ENCODE measurements at places on chromosomes 2 and 18. TPM values are rescaled to one million over a fixed set of nuclear protein-coding genes. Genes with fewer than 3 reads are reported as not detected.

Gene AQP4
- 0.58 TPM for total RNA-seq

GRCh38 chr2:43254331-43254730 is 27.9 kb upstream of the ZFP36L2 start:
- DNase-seq: no peak

GRCh38 chr2:201520201-201520600 is 68.7 kb downstream of the STRADB start:
- no peak for DNase-seq

Gene RNF103
- 19.7 TPM for total RNA-seq

Gene LRATD1
- total RNA-seq: 4.8 TPM

GRCh38 chr2:118012778-118013177 is 1.1 kb downstream of the CCDC93 start:
- DNase-seq: no peak

- DNase-seq: no peak
These were observed 5.7 kb downstream of the SLC5A7 start for GRCh38 chr2:107992069-107992468.

Gene SNTG2
- total RNA-seq: 0.31 TPM

Gene SCRN3
- 32.0 TPM for total RNA-seq

DNA sequence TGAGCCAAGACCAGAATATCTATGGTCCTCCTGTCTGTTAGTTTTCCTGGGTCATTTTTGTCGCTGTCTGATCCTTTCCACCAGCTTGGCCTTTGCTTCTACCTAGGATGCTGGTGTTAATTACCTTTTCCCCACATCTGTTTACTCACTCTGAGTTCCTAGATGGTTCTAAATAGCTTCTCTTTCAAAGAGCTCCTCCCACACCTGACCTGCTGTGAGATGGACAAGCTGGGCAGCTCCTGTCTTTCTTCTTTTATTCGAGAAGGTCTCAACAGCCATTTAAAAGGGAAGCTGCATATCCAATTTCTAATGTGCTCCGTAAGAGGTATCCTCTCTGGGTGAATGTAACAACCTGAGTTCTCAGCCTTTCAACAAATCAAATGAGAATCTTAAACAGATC is 156.2 kb downstream of the HRH4 start:
- DNase-seq: no peak

DNA sequence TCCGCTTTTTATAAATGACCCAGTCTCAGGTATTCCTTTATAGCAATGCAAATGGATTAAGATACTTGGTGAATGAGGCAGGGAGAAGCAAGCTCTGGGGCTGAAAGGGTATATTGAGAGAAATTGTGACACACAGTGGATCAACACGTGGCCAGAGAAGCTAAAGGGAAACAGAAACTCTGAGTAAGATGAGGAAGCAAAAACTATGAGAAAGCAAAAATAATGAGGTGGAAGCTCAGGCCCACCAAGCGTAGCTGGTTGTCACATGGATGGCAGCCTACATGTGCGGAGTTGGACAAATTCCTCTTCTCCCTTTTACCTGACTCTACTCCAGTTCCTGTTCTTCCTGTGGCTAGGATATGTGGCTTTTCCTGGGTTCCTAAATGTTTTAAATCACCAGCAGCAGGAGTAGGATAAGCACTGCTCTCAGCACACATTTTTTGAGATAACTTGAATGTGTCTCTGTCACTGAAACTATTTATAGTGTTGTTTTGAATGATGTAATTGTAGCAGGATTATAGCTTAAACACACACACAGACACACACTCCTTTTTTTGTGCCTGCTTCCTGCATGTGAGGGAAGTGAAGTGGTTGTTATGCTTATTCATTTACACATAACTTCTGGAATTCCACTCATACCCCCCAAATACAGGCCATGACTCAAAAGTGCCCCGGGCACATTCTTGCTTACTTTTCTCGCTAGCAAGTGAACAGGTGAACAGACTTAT is 30.1 kb upstream of the EPC2 start:
- DNase-seq: peak; percentile 61

DNA sequence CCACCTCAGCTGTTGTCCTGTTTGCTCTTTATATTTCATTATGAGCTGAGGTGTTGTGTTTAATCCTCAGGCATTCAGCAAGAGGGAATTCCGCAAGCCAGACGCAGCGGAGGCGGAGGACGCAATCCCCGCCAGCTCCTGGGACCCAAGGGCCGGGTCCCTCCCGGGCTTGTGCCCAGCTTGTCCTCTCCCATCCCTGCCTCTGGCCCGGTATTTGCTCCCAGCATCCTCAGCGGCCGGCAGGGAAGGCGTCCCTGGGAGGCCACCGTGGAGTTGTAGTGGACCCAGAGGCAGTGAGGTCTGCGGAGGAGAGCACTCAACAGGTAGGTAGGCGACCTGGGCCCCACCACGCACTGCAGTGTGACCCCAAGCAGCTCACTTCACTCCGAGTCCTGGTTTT is 42.5 kb upstream of the FOSL2 start:
- no peak for DNase-seq

- DNase-seq: peak; percentile 57
These were observed 5.0 kb downstream of the FZD7 start for GRCh38 chr2:202038471-202039277.

DNA sequence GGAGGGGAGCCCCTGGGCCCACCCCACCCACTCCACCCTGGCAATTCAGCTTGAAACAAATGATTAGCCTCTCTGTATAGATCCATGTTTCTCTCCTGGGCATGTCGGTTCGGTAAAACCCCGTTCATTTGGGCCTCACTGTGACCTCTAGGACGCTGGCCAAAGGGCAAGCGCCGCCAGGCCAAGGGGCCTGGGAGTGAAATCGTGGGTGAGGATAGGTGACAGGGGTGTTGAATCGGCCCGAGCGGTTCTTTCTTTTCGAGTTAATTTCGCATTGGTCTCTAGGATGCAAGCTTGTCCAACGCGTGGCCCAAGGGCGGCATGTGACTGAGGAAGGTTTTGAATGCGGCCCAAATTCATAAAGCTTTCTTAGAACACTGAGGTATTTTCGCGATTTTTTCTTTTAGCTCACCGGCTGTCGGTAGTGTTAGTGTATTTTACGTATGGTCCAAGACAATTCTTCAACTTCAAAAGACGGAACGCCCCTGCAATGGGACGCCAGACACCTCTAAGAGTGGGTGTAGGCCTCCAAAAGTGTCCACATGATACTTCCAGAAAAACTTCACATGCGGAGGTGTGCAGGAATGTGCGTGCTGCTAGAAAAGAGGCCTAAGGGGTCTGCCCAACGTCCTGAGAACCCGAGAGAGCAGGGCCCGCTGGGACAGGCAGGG is 9.8 kb upstream of the ARID5A start:
- no peak for DNase-seq

Gene CNGA3
- 0.40 TPM for total RNA-seq

Gene LYG2
- total RNA-seq: not detected

All from muscle of leg (tissue), 16 donors.